Muscle of leg (tissue), 16 donors: ENCODE measurements at places on chromosomes 6 and 20. TPM values are rescaled to one million over a fixed set of nuclear protein-coding genes. Genes with fewer than 3 reads are reported as not detected.

The MRPS26 gene
- 46.1 TPM for total RNA-seq

The F13A1 gene
- 48.6 TPM for total RNA-seq

The PBOV1 gene
- not detected for total RNA-seq

The PLAGL2 gene
- total RNA-seq, result 3.3 TPM

The BPIFB2 gene
- total RNA-seq, result not detected

The VARS1 gene
- total RNA-seq, result 21.9 TPM

The SLC25A27 gene
- total RNA-seq, result 18.6 TPM

The CCM2L gene
- 4.9 TPM for total RNA-seq

The HDGFL1 gene
- total RNA-seq, result not detected

The MOXD1 gene
- 3.1 TPM for total RNA-seq

The GJA10 gene
- not detected for total RNA-seq

The ATRN gene
- 23.6 TPM for total RNA-seq

The AFDN gene
- total RNA-seq, result 60.3 TPM
